ENCODE measurements at places on chromosomes 2 and 18.

- no peak for DNase-seq
Measured at GRCh38 chr2:73704285-73704684, 32.9 kb downstream of the TPRKB start.

GRCh38 chr2:215160081-215160480 is 21.7 kb upstream of the ABCA12 start:
- DNase-seq, result no peak

DNA sequence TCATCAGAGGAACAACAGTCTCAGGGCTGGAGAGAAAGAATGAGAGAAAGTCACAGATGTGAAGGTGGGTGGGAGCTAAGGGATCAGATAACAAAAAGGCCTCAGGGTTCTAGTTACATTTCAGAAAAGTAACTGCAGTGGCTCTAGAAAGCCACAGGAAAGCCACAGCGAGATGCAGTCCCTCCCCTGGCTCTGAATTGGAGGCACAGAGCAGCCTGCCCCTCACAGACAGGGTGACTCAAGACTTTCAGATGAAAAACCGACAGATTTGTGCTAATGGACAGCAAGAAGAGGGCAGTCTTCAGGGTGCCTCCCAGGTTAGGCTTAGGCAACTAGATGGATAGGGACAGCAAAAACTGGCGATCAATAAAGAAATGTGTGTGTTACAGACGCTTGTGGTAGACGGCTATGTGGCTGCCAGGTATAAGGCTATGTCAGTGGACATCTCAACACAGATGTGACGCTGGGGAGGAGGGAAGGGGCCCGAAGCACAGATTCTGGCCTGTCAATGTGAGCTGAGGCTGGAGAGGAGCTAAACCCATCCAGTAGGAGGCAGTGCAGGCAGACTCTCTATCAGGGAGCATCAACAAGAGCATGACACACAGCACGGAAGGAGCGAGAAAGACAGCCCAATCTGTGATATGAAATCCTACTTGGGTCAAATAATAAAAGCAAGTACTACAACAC is 26.2 kb downstream of the UNC50 start:
- DNase-seq, result no peak

DNA sequence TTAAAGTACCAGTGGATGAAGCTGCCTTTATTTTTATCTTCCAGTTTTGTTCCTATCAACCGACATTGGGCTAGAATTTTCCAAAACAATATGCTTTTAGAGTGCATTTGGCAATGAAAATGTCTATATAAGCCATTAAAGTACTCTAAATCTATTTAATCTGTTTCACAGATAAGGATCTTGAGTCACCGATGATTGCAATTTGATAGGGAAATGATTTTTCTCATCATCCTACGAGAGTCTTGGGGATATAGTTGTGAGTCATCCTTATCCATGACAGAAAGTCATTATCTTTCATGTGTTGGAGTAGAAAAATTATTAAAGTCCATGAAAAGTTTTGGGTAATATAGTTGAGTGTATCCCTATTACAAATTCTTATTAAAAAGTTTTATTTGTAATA is 26.1 kb downstream of the SLC39A10 start:
- no peak for DNase-seq

GRCh38 chr2:142190805-142191204 is 60.0 kb upstream of the LRP1B start:
- DNase-seq, result no peak

GRCh38 chr18:12518326-12518725 is 110.6 kb downstream of the PRELID3A start:
- no peak for DNase-seq

GRCh38 chr18:6979954-6980353 is 137.6 kb downstream of the LAMA1 start:
- no peak for DNase-seq

GRCh38 chr2:47313141-47313691 is 89.7 kb upstream of the MSH2 start:
- DNase-seq, result no peak

DNA sequence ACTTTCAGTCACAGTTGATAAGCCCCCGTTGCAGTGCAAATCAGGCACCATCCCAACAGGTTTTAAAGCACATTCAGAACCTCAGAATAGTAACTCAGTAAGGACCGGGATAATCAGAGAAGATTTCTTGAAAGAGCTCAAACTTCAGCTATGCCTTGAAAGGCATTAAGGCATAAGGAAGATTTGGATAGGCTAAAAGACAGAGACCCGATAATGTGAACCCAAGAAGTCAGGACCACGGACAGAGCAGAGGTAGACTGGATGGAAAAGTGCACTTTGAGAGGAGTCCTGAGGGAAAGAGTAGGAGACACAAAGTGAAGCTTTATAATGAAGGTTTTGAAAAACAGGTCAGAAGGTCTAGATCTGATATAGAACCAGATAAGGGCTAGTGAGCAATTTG is 36.9 kb upstream of the KLF7 start:
- no peak for DNase-seq

DNA sequence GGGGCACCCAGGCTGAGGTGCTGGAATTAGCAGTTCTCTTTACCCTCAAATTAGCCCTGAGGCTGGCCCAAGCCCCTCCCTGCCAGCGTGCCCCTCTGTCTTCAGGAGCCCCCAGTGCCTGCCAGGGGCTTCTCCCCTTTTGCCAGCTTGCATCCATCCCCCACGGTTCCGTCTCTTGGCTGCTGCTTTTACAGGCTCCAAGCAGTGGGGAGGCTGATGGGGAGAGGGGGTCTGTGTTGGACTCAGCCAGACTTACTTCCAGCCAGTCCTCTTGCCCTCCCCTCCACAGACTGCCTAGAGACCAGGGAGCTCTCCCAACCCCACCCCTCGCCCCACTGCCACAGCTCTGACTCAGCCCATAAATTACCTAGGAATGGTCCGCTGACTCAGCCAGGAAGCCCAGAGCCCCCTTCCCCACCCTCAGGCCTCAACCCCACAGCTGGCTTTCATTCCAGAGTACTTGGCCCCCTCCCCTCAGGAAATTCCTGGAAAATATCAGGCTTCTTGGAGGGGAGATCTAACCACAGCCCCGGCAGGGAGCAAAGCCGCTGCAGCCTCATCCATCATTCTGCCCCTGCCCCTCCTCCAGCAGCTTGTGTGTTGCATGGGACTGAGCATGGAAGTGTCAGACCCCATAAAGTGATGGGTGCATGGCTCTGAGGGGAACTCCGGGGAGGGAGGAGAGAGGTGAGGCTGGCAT is 184.6 kb downstream of the ZFP36L2 start:
- DNase-seq, result no peak

DNA sequence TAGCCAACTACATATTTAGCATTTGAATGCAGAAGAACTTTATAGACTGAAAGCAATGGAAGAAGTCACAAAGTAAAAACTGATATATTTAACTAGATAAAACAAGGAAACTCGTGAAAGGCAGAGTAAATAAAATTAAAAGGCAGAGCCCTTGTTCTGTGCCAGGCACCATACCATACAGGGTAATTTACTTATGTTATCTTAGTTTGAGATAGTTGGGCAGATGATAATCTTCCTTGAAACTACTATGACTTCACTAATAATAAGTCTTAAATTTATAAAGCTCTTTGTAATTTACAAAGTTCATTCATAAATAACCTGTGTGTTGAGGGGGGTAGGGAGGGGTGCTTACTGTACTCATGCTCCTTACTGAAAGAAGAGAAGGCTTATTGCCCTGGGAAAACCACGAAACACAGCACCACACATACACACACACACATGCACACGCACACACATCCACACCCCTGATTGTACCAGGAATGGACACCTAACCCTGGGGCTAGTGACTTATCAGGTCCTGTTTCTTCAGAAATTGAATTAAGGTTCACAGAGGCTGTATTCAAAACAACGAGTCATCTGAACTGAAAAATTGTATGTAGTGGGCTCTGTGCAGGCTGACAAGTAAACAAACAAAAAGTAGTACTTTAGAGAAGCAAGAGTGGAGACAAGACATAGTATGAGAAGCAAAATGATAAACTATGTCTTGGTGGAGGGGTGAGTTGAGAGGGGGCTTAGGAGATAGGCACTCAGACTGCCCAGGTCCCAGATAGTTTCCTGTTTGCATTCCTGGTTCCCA is 38.1 kb downstream of the AGFG1 start:
- DNase-seq, result no peak

- DNase-seq, result no peak
Measured at GRCh38 chr18:64322189-64322588, 173.3 kb upstream of the LINC00305 start.

- DNase-seq, result no peak
Measured at GRCh38 chr2:23420840-23421476, 36.0 kb downstream of the KLHL29 start.

DNA sequence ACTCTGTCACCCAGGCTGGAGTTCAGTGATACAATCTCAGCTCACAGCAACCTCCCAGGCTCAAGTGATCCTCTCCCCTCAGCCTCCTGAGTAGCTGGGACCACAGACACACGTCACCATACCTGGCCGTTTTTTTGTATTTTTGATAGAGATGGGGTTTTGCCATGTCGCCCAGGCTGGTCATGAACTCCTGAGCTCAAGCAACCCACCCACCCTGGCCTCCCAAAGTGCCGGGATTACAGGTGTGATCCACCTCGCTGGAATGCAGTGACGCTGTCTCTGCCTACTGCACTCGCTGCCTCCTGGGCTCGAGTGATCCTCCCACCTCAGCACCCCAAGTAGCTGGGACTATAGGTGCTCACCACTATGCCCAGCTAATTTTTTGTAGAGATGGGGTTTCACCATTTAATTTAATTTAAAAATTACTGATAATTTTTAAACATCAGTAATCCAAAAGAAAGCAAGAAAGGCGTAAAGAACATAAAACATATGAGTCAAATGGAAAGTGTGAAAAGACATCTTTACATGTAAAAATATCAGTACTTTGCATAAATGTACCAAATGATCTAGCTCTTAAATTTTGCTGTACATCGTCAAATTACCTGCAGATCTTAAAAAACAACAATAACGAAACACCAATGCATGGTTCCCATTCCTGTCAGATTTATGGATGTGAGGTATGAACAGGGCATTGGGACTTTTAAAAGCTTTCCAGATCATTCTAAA is 2.8 kb upstream of the ZNF236 start:
- peak; percentile 32 for DNase-seq

DNA sequence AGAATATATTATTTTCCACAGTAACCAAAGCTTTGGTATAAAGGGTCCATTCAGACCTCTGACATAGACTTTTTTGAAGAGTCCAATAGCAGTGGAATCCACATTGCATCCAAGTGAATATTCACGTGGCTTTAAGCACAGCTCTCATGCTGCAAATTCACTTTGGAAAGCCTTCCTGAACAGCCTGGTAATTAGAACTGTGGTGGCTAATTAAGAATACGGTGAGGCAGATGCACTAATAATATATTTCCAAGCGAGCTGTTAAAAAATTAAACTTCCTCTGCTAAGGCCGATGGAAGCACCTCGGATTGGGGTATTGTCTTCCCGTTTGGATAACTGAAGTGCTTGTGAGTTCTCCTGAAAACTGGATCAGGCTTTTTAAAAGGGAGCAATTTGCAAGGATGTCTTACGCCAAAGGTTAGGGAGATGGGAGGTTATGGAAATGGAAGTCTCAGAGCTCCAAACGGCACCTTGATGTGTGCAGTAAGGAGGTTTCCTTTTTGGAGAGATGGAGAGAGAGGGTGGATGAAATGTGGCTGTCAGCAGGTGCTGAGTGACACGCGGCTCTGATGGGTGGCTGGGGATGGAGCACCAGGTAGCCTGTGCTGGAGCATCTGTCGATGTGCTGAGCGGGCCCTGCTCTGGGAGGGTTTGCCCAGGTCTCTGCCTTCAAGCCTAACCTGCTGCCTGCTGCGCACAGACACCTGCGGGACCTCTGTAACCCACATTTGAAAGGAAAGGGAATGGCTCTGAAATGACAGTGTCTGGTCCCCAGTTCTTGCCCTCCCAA is 37.5 kb downstream of the CABLES1 start:
- no peak for DNase-seq

GRCh38 chr2:32783933-32784332 is 156.1 kb downstream of the TTC27 start:
- no peak for DNase-seq

- no peak for DNase-seq
Measured at GRCh38 chr2:174263997-174264396, 15.7 kb upstream of the OLA1 start.

DNA sequence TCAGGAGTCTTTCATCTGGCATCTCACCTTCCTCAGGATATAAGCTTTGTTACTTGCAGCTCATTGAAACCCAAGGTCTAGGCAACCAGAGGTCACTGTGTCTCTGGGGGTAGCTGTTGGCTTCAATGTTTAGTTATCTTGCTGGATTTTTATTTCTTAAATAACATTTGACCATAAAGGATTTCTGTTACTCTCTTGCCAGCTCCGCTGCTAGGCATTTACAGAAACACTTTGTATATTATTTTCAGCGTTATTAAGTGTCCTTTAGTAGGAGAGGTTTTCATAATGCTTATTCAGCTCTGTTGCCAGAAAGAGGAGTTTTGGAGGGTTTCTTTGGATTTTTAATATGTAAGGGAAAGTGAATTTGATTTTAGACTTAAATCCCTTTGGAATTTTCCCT is 61.4 kb downstream of the QPCT start:
- no peak for DNase-seq

DNA sequence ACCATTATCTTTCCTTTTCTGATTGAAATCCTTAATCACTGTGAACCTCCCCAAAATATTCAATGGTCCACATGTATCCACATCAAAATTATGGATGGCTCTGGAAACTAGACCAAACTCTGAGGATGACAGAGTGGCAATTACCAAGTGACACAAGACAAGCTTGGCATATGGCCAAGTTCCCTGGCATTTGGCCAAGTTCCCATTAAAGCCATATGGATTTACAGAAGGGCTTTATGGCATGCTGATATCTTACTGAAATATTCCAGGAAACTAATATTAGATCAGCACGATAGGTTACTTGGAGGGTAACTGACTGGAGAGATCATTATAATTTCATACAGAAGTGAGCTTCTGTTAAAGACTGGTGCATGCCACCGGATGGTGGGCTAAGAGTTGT is 21.9 kb upstream of the CERS6 start:
- no peak for DNase-seq

- DNase-seq, result peak; percentile 47
Measured at GRCh38 chr2:9655441-9656269, 24.9 kb upstream of the YWHAQ start.

DNA sequence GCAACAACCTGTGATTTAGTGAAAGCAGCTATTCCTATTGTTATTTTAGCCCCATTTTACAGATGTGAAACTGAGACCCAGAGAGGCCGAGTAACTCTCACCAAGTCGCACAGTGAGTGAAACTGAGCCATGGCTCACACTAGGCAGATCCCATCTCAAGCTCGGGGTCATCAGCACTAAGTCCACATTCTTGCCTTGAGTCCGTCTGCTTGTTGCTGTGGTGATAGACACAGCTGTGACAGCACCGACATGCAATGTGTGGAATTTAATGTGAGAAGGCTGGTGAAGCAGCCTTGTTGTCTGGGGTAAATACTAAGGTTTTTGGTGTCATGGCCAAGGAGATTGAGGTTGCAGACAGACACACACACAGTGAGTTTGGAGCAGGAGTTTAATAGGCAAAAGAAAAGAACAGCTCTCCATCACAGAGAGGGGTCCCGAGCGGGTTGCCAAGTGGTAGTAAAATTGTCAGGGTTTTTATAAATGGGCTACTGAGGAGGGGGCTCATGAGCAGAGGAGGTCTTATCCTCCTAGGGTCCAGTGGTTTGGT is 40.2 kb upstream of the GMCL1 start:
- DNase-seq, result peak; percentile 29
